ENCODE measurements at places on chromosomes 12 and 14. TPM values are rescaled to one million over a fixed set of nuclear protein-coding genes. Genes with fewer than 3 reads are reported as not detected.
A peak's percentile ranks its signal among the peaks of the same experiment; 100 is the strongest.

- DNase-seq: no peak
Measured at GRCh38 chr12:85829391-85829790, 6.8 kb downstream of the RASSF9 start.

DNA sequence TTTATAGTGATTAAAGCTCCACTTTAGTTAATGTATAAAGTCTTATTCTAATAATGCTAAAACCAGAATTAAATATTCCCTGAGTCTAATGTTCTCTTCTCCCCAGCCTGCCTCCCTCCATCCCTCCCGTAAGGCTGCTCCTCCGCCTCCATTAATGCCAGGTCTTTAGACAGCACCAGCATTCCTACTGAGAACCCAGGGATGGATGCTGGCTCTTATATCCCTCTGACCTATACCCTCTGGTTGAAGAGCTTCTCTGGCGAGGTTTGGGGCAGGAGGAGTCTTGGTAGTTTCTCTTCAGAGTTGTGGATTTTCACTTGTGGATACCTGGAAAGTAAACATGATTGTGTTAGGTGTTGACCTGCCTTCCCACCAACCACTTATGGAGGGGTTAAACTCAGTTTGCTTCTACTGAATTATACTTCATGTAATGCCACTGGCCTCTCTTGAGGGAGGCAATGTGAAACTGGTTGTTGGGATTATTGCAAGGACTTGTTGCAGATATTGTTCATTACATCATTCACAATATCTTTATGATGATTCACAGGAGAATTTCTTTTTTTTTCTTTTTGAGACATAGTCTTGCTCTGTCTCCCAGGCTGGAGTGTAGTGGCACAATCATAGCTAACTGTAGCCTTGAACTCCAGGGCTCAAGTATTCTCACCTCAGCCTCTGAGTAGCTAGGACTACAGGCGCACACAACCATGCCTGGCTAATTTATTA, 11.1 kb upstream of the SMAGP start:
- no peak for DNase-seq

DNA sequence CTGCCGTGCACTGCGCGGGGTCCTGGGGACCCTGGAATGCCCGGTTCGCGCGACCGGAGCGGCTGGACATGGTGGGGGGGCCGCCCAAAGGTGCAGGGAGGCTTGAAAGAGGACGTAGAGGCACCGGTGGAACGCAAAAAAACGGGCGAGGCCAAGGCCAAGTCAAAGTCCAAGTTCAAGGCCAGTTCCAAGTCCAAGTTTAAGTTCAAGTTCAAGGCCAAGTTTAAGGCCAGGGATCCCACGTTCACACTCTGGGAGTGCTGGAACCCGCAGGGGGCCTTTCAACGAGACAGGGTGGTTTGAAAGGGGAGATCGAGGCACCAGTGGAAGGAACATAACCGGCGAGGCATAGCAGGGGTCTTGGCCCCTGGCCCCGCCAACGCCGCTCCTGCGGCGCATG, 317.6 kb downstream of the ALG10 start:
- no peak for DNase-seq

DNA sequence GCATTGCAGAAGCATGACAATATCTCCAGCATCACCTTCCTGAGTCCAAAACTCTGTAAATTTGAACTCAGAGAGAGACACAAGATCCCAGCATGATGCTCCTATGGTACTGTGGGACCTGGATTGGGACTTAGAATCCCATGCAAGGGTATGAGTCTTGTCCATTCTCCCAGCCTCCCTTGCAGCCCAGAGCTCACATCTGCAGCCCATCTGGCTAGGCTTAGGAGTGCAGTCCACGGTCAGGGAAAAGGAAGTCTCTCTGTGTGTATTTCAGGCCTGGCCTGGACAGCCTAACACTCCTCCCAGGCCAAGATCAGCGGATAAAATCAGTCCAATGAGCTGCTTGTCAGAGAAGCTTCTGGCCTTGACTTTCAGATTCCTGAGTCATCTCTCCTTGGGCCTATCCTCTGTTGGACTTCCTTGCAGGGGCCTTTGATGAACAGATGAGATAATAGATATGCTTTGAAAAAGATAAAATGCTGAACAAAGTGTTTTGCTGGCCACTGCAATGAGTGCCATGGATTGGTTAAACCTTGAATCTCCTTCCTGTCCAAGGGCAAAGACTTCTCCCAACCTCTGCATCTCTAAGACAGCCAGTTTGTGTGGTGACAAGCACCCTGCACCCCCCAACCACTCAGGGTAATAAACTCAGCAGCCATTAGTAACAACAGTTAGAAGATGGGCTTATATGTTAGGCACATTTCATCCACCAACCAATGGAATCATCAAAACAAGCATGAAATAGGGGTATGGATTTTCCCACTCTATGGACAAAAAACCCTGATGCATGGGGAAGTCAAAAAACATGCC, 412.8 kb upstream of the TBX3 start:
- DNase-seq: peak; percentile 92

DNA sequence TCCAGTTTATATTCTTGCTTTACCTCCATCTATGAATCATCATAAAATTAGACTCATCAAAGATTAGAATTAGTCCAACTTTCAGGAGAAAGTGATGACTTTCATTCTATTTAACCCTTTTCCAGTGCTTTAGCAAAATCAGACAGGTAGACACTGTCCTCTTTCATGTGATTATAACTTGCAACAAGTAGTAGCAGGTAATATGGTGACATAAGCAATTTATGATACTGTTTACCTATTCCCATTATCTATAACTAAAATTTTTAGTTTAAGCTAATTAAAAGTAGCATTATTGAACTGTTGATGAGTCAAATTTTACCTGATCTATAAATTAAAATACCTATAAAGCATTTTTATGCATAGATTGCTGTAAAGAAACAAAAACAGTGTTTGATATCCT, 351.6 kb downstream of the SEC23A start:
- no peak for DNase-seq

The MARCHF9 gene
- 10.4 TPM for polyA plus RNA-seq

- DNase-seq: no peak
Measured at GRCh38 chr12:24797901-24798300, 151.0 kb downstream of the BCAT1 start.

The CCDC196 gene
- polyA plus RNA-seq: not detected

DNA sequence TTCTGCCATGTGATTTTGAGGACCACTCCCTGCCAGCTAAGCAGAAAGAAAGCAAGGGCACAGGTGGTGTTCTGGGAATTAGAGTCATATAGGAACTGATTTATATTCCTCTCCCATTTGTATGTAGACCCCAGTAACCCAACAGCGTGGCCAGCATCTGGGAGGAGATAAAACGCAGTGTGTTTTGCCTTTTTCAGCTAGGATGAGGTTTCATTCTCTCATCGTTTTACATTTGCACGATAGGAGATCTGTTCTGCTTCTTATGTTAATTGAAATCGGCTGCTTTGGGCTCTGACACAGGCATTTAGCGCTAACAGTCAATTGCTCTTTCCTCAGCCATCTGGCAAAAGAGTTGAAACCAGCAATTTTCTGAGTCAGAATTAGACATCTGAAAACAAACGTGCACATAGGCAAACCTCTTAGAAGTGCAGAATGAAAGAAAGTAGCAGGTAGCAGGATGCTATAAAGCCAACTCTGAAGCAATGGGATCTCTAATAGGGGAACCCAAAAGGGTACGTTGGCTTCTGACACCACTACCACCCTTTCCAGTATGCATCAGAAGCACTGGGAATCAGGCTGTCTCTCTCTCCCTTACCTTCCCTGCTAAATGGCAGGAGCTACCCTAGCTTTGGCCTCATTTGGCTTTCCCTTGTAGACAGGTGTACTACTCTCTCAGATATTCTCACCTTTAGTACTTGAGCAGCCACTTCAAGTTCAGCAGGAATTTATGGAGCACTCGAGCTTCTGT, 219.1 kb downstream of the PHLDA1 start:
- peak; percentile 44 for DNase-seq

DNA sequence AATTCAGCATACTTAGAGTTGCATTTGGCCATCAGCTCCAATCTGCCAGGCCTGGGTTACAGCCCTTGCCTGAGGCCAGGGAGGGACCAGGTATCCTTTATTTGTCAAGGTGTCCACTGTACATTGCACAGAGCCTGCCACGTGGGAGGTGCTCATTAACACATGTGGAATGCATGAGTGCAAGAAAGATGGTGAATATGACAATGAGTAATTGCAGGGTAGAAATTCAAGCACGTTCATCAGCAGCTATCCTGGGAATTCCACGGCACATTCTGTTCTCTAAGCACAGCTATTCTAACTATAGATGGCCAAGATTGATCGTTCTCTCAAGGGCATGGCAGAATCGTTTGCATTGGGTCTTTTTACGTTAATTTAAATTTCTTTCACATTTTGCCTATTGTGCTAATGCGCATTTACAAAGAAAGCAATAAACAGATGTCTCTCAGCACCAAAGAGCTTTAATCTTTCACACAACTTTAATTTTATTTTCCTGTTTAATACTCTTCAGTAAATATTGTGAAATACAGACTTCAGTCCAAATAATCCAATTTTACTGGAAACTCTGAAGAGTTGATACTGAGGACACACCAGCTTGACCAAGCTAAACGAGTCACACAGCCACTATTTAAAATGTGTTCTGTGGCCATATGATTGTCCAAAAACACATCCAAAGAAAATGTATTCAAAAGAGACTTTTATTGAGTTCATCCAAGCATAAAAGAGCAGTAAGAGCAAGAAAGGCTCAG, 1025.7 kb upstream of the TMEM132C start:
- no peak for DNase-seq

DNA sequence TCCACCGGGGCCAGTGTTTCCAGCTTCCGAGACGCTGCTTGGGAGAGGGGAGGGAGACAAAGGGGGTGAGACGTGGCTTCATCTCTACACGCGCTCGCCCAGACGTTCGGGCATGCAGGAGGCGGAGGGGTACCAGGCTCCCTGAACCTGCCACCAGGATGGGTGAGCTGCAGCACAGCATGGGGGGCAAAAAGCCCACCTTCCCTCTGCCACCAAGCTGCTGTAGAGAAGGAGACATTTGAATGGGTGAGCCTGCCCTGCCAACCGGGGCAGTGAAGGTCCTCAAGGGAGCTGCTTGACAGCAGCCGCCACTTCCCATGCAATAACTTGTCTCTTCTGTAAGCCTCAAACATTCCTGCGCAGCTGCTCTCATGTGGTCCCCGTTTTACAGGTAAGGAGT, 78.4 kb upstream of the DICER1 start:
- DNase-seq: no peak

The NUDT4 gene
- 114 TPM for polyA plus RNA-seq

- no peak for DNase-seq
Measured at GRCh38 chr12:126663304-126664094, 1598.3 kb downstream of the AACS start.

The DPY19L2 gene
- polyA plus RNA-seq: 5.0 TPM

GRCh38 chr14:71261206-71261605, 353.9 kb downstream of the PCNX1 start:
- no peak for DNase-seq

DNA sequence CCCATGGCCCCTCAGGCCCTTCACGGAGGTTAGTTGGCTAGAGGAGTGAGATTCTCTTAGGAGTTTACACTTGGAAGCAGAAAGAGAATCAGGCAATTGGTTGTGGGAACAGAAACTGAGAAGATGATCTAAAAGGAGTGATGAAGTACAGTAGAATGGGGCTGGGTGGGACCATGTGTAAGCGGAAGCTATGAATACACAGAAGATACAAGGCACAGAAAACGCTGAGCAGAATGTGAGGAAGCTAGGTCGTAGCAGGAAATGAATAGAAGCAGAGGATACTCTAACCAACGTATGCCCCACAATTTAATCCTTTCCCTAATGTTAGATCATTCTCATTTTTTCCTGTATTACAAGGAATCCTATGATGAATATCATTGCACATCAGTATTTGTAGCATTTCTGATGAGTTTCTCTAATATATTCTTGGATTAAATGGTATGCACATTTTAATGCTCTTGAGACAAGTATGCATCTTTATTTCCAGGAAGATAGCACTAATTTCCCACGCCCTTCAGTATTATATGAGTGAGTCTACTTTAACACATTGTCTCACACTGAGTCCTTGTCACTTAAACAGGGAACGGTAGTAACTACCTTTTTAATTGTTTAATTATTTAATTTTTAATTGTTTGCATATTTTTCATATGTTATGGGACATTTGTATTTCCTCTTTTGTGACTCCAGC, 273.2 kb downstream of the APAF1 start:
- no peak for DNase-seq

The SLC5A8 gene
- polyA plus RNA-seq: not detected

GRCh38 chr12:30687265-30687986, 8.2 kb downstream of the IPO8 start:
- no peak for DNase-seq

- DNase-seq: no peak
Measured at GRCh38 chr12:67535971-67536370, 112.6 kb upstream of the DYRK2 start.

- no peak for DNase-seq
Measured at GRCh38 chr12:117098361-117099217, 627 bp downstream of the TESC start.

- no peak for DNase-seq
Measured at GRCh38 chr12:47828008-47828975, 8.6 kb upstream of the HDAC7 start.

DNA sequence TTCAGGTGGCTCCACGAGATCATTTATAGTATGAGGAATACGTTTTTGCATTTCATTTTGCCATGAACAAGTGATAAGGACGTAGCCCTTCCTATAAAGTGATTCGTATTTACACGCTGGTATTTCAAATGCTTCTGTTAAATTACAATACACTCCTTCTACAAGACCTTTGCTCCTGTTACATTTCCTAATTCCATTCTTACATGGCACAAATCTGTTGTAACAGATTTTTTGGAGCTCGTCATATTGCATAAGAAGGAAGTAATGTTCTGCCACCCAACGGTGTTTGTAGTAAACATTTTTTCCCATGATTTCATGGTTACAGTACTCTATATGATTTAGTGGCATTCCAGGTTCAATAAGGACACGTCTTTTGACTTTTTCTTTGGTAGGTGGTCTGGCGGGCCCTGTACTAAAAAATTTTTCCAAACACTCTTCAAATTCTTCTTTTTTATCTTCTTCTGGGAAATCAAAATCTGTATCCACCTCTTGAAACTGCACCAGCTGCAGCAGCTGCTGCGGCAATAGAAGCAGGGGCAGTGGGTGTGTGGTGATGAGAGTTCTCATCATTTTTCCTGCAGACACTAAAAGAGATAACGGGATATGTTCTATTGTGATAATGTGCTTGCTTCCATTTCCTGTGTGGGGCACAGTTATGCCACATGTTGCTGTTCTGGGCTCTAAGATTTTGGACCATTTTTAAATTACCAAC, 4.2 kb downstream of the RNASE9 start:
- no peak for DNase-seq

- no peak for DNase-seq
Measured at GRCh38 chr12:3998968-3999792, 126.0 kb upstream of the PARP11 start.

GRCh38 chr12:1934068-1934467, 15.6 kb upstream of the CACNA2D4 start:
- no peak for DNase-seq

The KRT83 gene
- not detected for polyA plus RNA-seq

Measured in muscle of arm (tissue), 14 donors.